ENCODE measurements at places on chromosomes 12 and 14.

DNA sequence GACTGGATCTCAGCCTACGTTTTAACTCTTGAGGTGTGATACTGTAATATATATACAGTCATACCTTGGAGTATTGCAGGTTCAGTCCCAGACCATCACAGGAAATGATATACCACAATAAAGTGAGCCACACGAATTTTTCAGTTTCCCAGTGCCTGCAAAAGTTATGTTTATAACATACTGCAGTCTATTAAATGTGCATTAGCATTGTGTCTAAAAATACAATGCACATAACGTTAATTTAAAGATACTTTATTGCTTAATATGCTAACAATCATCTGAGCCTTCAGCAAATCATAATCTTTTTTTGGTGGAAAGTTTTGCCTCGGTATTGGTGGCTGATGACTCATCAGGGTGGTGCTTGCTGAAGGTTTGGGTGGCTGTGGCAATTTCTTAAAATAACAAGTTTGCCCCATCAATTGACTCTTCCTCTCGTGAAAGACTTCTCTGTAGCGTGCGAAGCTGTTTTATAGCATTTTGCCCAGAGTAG, 18.9 kb downstream of the PYROXD1 start:
- DNase-seq, result no peak

DNA sequence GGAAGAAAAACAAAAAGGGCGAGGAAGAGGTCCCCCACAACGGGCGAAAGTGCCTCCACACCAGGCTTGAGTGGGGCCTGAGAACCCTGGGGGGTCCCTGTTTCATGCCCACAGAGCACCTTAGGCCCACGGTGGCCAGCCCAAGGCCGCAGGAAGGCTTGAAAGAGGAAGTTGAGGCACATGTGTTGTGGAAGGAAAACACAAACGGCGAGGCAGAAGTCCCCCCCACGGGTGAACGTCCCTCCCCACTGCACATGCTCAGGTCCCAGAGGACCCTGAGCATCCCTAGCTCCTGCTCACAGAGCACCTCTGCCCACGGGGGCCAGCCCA, 371.5 kb downstream of the ALG10 start:
- no peak for DNase-seq

DNA sequence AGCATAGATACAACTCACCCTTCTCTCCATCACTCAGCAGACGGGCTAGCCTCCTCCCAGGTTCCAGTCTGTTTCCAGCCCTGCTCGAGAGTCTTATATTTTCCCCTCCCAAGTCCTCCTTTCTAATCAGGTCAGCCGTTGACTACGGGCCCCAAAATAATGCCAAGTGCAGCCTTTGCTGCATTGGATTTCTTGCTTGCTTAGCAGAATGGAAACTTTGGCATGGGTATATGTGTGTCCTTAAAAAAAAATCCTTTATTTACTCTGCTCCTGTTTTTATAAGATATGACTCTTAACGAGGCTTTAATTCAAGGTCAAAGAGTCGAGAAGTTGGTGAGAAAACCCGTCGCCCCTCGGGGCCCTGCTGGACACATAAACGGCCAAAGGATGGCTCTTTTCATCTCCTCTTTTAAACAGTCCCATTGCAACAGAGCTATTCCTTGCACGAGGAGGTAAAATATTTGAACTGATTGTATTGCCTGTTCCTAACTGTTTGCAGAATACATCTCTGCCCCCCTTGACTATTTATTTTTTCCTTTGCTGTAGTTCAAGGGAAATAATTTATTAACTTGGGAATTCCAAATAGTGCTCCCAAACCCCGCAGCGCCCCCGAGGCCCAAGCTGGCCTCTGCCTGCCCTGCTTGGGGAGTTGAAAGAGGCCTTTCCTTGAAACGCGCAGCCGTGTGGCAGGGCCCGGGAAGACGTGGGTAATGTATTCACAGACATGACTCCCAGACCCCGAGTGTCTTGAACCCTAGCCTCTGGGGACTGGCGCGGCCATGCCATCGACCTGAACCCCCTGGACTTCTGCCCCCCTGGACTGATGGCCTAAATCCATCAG, 156.5 kb upstream of the MYL2 start:
- no peak for DNase-seq

- DNase-seq, result no peak
Observed at GRCh38 chr12:132222096-132222807, 78.0 kb downstream of the NOC4L start.

DNA sequence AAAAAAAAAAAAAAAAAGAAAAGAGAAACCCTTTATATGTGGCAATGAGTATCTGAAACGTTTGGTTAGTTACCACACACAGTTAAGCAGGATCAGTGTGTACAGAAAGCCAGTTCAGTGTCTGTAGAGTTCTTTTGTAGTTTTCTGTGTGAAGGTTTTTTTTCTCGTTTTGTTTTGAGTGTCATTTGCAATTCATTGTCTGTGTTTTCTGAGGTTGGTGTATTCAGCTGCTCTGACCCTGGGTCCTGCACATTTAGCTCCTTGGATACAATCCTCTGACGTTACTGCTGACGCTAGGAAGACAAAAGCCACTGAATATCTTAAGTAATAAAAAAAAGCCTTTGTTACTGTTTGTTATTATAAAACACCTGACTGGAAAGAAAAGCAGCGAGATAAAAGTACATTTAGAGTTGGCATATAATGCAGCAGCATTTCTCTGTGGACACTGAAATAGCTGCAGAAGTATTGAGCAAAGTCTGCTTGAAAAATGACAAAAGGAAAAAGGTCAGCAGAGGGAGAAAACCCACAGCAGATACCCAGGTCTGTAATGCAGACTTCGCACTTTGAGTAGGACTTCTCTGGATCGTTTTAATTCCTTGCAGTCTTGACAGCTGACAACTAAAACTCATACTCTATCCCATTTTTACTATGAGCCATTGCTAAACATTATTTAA, 89.0 kb downstream of the POLR3B start:
- peak; percentile 18 for DNase-seq

- DNase-seq, result peak; percentile 96
Observed at GRCh38 chr12:58529897-58530741, 390.2 kb downstream of the LRIG3 start.

GRCh38 chr14:30528778-30529642, 29.9 kb upstream of the G2E3 start:
- DNase-seq, result no peak

DNA sequence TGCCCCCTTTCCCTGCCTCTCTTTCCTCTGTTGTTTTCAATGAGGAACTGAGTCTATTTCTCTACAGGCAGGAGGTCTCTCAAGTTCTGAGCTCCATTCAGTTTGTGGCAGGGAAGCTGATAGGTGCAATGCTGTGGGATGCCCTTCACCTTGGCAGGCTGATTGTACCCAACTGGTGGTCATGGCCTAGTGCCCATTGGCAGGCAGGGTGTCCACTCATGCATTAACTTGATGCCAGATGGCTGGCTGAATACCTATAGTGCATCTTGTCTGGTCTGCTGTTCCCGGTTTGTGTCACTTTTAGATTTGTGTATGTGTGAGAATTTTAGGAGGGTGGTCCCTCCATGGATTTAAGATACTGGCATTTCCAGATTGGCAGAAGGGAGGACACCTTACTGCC, 20.0 kb upstream of the ITGA5 start:
- DNase-seq, result no peak

DNA sequence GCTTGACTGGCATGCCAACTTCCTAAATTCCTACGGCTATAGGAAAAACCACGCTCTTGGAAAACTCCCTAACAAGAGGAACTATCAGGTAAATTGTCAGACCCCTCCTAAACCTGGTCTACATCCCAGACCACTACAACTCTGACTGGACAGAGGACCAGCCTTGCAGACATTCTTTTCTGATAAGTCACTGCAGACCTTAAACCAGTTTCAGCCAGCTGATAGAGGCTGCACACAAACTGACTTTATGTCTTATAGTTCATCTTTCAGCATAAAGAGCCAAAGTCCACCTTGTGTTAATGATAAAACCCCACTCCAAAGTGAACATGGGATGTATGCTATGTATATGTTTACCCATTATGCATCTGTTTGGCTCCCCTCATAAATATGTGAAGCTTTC, 166.6 kb downstream of the KTN1 start:
- no peak for DNase-seq

DNA sequence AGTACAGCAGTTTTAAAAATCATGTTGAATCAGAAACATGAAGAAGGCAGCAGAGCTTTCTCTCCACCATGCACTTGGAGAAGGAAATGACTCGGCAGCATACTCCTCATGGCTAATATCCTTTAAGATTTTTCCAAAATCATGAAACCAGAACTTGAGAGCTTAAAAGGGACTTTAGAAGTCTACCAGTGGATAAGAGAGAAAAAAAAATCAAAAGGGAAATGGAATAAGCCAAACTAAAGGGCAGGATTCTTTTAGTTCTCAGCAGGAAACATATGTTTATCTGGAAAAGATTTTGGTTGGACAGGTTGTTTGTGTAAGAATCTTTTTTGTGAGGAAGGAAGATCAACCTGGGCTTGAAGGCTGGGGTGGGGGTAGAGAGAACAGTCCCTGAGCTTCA, 111.8 kb downstream of the PRKCH start:
- DNase-seq, result no peak

DNA sequence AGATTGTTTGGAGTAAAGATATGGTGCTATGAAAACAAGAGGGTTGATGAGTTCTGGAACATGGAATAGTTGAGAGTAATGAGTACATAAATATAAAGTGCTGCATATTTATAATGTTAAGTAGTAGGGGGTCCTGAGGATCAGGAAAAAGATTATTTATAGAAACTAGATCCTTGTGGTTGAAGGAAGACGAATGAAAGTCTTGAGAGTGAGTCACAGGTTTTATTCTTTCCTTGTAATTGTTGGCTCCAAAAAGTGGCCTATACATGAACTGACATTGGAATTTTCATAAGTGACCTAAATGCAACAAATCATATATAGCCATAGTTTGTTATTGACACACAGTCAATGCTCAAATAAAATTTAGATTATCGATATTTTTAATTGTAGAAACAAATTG, 440.4 kb upstream of the PRICKLE1 start:
- peak; percentile 45 for DNase-seq

DNA sequence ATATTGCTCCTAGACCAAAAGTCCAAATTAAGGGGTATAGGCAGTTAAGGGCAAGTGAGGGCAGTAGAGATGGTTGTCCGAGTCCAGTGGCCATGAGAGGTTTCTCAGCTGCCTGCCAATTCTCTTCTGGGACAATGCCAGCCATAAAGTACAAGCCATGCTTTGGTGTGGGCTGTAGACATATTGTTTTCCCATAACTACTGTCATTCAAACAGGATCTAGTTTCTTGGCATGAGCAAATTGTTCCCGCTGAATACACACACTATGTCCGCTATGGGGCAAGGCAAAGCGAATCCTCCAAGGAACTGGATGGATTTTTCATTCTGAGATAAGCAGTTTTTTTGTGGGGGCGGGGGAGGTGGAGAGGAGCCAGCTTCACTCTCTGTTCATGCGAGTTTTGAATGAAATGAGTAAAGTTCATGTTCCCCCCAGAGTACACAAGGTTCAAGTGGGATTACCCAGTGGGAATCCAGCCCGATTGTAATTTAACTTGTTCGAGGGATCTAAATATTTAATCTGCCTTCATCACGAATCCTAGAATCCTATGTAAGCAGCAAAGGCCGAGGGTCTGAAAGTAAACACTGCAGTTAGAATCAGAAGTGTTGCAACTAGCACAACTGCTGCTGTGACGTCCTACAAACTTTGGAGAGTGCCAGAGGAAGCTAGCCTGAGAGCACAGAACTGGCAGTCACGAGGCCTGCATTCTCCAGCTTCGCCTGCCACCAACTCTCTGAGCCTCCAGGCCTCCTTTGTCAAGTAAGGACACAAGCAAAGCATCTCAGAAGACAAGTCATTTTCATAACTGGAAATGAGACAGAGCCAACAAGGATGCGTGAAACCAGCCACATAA, 137.0 kb downstream of the CRADD start:
- no peak for DNase-seq

All from astrocyte of the cerebellum (primary cell).